ENCODE measurements at places on chromosomes 16 and 17.

GRCh38 chr17:73021771-73022170, 70.7 kb downstream of the SLC39A11 start:
- no peak for DNase-seq

DNA sequence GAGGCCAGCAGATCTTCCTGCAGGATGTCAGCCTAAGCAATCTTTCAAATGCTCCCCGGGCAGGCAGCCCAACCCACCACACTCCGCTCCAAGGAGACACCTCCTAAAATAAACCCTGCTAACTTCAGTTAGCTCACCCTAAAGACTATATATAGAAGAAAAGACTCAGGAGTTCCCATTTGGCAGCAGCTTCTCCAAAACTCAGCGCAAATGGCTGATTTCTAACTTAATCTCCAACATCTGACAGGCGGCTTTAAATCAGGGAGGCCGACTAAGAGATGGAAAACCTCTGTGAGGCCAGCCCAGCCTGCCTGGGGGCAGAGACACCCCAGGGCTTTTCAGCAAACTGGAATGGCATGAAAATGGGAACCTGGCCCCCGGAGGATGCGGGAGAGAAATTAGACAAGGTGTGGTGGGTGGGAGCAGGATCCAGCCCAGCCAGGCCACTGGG, 91.6 kb downstream of the XYLT1 start:
- no peak for DNase-seq

- DNase-seq: no peak
These were observed 37.2 kb downstream of the CCDC182 start for GRCh38 chr17:57707892-57708291.

- DNase-seq: no peak
These were observed 14.9 kb downstream of the CNTNAP1 start for GRCh38 chr17:42697108-42697811.

DNA sequence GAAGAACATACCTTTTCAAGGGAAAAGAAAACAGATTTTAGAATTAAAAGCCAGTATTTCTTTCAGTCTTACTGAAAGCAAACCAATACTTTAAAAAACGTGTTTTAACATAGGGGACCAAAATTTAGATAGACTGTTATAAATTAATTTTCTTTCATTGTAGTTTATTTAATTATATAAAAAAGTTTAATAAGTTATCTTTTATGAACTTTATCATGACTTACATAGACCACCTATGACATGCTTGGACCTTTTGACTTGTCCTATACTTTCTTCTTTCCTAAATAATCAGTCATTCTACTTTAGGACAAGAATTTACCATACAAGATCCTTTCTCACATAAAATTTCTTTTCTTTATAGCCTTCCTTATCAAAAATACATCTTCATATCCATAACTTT, 102.0 kb upstream of the HAS3 start:
- DNase-seq: no peak

- DNase-seq: no peak
These were observed 55.9 kb upstream of the PLCG2 start for GRCh38 chr16:81723098-81723723.

- DNase-seq: no peak
These were observed 483.1 kb upstream of the ERCC4 start for GRCh38 chr16:13436641-13437412.

GRCh38 chr17:39455919-39456318, 4.9 kb upstream of the MED1 start:
- DNase-seq: no peak

GRCh38 chr16:66150698-66151482, 215.6 kb upstream of the CDH5 start:
- DNase-seq: no peak
